ENCODE measurements at places on chromosomes 7 and 10.

DNA sequence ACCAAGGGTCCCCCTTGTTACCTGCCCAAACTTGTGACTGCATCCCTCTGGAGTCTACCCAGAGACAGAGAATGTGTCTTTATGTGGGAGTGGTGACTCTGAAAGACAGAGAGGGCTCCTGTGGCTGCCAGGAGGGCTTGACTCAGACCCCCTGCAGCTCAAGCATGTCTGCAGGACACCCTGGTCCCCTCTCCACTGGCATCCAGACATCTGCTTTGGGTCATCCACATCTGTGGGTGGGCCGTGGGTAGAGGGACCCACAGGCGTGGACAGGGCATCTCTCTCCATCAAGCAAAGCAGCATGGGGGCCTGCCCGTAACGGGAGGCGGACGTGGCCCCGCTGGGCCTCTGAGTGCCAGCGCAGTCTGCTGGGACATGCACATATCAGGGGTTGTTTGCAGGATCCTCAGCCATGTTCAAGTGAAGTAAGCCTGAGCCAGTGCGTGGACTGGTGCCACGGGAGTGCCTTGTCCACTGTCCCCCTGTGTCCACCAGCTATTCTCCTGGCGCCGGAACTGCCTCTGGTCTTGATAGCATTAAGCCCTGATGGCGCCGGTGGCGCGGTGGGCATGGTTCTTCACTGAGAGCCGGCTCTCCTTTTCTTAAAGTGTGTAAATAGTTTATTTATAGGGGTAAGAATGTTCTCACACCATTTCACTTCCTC lies 19.4 kb upstream of the SH2D4B start:
- no peak for DNase-seq

DNA sequence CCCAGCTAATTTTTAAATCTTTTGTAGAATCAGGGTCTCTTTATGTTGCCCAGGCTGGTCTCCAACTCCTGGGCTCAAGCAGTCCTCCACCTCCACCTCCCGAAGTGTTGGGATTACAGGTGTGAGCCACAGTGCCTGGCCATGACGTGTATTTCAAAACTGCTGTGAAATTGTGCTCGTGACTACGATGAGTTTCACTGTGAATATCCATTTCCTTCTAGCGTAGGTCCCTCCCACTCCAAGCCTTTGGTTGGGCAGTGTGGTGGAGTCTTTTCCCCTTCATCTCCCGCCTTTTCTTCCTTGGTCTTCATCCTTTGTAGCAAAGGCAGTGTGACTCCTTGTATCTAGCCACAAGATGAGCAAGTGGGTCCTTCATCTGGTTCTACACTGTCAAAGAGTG lies 56.2 kb downstream of the CUL1 start:
- DNase-seq: no peak

- DNase-seq: no peak
These were observed 174.2 kb upstream of the TCERG1L start for GRCh38 chr10:131485732-131486131.

DNA sequence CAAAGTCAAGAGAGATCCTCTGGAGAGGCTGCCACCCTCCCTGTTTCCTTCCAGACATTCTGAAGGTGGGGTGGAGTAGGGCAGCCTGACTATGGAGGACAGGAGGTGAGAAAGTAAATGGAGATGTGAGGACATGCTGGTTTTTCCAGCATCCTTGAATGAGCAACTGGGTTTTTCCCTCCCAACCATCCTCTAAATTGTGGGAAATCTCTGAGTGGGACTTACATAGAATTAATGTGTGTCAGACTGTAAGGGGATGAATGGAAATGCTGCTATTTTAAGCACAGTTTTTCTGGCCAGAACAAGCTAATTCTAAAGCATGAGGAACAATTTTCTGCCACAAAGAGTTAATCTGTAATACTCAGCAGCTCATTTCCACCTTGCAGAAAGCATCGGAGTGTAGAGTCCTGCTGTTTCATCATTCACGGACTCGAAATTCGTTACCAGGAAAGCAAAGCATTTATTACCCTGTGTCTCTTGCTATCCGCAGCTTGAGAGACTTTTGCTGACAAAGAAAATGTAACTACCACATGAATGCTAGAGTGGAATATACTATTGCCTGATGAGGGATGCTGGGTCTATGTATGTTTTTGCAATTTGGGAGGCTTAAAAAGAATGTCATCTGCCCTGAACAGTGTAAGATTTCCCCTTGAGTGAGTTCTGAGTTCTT lies 213.0 kb downstream of the CELF2 start:
- no peak for DNase-seq

DNA sequence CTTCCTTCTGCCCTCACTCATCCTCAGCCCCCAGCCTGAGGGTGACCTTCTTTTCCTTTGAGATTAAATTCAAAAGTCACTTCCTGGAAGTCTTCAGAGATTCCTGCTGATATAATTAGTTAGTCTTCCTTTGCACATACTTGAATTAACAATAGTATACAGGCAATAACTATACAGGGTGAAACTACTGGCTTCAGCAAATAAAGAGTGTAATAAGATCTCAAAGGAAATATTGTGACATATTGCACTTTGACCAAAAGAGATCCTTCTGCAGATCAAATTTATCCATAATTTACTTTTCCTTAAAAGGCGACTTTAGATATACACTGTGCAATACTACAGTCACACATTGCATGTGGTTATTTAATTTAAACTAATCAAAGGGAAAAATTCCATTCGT lies 123.8 kb downstream of the SEMA3A start:
- DNase-seq: no peak

DNA sequence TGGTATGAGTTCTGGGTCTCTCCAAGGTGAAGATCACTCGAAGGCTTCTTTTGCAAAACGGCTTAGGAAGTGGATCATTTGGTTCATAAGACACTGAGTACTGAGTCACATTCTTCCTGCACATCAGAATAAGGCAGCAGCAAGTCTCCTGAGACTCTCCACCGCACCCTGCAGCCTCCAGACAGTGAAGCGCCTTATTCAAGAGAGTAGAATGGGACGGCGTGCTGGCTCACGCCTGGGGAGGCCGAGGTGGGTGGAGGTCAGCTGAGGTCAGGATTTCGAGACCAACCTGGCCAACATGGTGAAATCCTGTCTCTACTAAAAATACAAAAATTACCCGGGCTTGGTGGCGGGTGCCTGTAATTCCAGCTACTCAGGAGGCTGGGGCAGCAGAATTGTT lies 70.3 kb downstream of the C10orf143 start:
- no peak for DNase-seq

Data from stimulated activated CD8-positive, alpha-beta memory T cell treated with anti-CD3 and anti-CD28 coated beads, Interleukin-4, amount 100 ng/mL, for 48 hours (primary cell).